CD4-positive, alpha-beta T cell treated with Interleukin-21 for 1 hour (primary cell): ENCODE measurements at places on chromosomes 5 and 9.
A peak's percentile ranks its signal among the peaks of the same experiment; 100 is the strongest.

DNA sequence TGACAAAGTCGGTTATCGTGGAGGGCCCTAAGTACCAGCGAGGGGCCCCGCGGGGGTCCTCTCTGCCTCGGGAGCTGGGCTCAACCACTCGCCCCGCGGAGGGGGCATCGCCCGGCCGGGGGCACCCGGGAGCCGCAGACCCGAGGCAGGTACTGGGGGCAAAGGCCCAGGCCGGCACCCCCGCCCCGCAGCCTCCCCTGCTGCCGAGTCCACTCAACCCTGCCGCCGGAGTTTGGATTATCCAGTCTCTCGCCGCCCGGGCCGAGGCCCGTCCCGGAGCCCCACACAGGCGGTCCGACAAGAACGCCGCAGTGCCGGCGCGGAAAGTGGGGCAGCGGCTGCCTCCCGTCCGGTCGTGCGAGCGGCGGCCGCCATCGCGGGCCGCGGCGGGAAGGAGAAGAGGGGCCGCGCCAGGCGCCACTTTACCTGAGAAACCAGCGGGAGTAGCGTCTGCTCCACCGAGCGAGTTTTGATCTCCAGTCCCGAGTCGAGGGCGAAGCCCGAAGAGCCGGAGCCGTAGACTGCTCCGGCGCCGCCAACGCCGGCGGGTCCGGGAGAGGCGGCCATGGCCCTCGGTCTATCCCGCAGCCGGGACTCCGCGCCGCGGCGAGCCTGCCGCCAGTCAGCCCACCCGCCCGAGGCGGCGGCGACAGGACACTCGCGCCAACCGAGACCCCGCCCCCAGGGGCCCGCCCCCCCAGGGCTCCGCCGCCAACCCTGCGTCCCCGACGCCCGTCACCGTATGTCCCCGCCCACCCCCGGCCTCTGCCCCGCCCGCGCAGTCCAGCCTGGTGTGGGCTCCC is at the start of gene CTNNAL1:
TSS of gene CTNNAL1 (minus strand) at position 624 of the 803 bp plus-strand sequence. CDS start at position 567, 57 bp downstream.
- DNase-seq: peak; percentile 92

- no peak for DNase-seq
These were observed 237.0 kb upstream of the CDH18 start for GRCh38 chr5:20224966-20225365.

DNA sequence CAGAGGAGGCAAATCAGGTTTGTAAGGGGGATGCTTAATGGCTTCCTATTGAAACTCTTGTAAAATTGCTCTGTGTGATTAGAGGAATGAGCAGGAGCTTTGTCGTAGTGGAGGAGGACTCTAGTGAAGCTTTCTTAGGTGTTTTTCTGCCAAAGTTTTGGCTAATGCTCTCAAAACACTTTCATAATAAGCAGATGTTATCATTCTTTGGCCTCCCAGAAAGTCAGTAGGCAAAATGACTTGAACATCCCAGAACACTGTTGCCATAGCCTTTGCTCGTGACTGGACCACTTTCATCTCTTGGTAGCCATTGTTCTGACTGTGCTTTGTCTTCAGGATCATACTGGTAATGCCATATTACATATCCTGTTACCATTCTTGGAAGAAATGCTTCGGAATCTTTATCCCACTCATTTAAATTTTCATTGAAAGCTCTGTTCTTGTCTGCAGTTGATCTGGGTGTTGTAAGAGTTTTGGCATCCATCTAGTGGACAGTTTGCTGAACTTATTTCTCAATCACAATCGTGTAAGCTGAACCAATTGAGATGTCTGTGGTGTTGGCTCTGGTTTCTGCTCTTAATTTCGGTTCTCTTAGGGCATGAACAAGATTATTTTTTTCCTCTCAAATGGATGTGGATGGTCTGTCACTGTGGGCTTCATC is 187.6 kb downstream of the COMMD10 start:
- DNase-seq: no peak

DNA sequence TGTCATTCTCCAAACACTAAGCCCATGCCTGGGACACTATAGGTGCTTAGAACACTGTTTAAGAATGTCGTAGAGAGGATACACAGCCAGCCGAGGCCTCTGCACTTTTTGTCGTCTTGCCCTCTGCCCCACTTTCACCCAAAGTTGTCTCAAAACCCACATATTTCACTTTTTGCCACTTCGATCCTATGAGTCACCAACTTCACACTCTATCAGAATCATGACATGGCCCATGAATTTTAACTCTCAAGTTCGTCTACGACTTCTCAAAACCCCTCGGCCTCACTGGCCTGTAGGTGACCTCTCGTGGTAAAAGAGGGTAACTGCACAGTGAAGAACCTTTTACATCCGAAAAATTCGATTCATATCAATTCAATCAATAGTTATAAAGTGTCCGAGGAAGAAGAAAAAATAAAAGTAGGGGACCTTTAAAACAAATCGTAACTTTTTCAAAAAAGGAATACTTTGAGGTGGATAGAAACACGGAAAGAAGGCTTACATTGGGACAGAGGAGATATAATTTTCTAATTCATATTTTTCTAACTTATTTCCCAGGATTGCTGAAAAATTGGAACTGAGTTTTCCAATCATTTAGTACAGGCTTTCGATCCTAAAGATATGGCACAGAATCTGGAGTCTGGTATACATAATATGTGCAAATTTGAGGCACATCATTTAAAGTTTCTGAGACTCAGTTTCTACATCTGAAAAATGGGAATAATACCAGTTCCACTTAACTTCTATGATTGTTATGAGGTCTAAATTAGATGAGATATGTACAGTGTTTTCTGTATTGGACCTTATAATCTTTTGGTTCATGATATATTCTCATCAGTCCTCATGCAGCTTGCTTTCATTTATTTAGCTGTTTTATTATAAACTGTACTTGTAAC is 122.6 kb downstream of the APBA1 start:
- peak; percentile 43 for DNase-seq

DNA sequence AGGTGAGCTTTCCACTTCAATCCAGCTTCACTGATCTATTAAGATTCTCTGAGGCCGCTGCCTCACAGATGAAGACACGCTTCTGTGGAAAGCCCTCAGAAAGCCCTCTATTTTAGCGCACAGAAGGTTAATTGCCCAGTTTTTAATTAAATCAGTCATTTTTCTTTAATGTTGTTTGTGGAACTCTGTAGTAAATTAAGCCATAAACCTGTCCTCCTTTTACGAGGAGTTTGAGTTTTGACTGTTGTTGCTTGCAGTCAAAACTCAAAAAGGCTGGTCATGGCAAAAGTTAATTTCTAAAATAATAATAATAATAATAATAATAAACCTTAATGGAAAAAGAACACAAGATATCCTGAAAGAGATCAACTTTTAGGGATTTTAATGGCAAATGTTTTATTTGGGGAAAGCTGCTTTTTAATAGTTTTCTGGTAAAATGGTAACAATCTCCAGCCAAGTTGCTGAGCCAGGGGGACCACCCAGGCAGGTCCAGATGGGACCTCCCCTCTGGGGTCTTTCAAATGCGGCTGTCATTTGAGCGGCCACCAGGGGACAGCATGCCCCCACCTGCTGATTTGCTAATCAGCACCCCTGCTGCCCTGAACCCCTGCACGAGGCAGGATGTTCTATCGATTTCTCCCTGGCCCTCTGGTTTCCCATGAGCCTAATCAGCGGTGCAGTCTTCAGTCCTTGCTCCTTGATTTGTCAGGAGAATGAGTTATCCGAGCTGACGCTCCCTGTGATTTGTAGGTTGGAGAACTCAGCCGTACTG is 247.2 kb downstream of the FSTL4 start:
- no peak for DNase-seq

DNA sequence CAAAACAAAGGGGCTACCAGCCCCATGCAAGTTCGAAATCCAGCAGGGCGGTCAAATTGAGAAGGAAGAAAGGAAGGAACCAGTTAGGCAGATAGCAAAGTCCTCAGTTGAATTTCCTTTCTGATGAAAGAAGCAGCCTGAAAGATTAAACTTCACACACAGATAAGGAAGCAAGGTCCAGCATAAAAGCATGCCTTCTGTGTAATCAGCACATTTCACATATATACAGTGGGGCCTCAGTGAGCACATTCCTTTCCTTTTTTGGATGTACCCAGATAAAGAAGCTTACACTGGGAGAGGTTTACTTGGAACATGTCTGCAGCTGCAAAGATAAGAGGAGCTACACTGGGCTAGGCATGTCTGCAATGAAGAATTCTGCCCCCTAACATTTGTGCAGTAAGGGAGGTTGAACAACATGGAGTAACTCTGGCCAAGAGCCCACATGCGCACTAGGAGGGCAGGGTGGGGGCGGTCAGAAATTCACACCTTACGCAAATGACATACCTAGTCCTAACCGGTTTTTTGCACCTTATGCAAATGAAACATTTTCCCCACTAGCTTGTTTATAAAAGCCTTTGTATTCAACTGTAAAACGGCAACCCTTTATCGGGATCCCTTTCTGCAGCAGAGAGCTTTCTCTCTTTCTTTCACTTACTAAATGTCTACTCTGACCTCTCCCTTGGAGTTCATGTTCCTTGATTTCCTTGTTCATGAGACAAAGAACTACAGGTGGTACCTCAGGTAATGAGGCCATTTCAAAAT is 149.7 kb upstream of the FBXL17 start:
- DNase-seq: no peak

GRCh38 chr9:114897196-114897595 is 33.2 kb downstream of the TNFSF8 start:
- DNase-seq: no peak

DNA sequence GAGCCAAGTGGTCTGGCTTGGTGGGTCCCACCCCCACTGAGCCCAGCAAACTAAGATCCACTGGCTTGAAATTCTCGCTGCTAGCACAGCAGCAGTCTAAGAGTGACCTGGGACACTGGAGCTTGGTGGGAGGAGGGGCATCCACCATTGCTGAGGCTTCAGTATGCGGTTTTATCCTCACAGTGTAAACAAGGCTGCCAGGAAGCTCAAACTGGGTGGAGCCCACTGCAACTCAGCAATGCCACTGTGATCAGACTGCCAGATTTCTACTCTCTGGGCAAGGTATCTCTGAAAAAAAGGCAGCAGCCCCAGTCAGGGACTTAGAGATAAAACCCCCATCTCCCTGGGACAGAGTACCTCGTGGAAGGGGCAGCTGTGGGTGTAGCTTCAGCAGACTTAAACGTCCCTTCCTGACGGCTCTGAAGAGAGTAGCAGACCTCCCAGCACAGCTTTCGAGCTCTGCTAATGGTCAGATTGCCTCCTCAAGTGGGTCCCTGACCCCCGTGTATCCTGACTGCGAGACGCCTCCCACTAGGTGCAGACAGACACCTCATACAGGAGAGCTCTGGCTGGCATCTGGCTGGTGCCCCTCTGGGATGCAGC is 18.2 kb upstream of the STK32A start:
- DNase-seq: peak; percentile 36

DNA sequence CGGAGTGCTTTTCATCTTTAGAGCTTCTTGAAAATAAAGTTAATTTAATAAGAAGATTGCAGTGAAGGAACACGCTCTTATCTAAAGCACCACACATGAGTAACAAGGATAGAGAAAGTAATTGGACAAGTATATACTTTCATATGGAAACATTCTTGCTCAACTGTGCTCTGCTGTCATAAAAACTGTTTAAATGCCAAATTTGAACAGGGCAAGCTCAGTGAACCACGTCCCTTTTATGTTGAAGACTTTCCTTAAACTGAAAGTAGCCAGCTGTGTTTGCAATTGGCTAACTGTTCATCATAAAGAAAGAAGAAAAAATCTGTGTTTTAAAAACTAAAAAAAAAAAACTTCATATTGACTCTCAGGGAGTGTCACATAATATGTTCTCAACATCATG is 1610.7 kb upstream of the C9orf72 start:
- DNase-seq: no peak
